Erythroblast (primary cell): ENCODE measurements at places on chromosomes 16 and 17.

DNA sequence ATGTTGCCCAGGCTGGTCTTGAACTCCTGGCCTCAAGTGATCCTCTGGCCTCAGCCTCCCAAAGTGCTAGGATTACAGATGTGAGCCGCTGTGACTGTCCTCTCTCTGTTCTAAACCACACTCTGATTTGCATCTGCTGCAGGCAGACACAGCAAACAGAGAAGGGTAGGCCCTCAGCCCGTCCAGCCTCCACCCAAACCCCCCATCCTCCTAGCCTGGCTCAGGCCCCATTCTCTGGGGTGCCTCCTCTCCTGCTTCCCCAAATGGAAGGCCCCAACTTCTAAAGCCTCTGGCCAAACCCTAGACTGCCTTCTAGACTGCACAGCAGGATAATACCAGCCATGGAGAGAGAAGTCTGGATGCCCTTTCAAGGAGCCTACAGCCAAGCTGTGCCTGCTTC is 4.1 kb upstream of the GFAP start:
- no peak for DNase-seq

GRCh38 chr17:34076743-34077631 is 178.1 kb upstream of the CCL2 start:
- no peak for DNase-seq

GRCh38 chr16:28182183-28182582 is 29.6 kb downstream of the XPO6 start:
- no peak for DNase-seq

- no peak for DNase-seq
These were observed 84.4 kb downstream of the AMFR start for GRCh38 chr16:56340864-56341365.

DNA sequence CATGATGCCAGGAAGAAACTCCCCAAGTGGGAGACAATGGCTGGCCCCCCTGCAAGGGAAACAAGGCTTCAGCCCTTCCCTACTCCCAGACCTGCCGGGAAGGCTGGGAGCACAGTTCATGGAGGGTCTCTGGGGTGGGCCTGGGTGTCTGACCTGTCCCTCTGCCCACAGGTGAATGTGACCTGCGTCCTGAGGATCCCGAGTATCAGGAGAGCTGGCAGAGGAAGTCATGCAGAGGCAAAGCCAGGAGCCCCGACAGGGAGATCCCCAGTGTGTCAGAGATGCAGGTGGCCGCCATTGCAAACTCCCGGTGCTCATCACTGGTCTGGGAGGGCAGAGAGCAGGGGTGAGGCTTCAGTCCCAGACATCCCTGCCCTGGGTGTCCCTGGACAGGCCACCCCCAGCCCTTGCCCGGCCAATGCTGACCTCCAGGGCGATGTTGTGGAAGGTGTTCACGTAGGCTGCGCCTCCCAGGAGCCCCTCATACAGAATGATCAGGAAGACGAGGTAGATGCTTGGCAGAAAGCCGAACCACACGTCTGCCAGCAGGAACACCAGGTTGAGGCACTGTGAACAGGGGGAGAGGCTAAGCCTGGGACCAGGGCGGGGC is 5.3 kb upstream of the NPIPB7 start:
- no peak for DNase-seq

- DNase-seq = no peak
These were observed 16.0 kb downstream of the HOXB4 start for GRCh38 chr17:48561884-48562810.

DNA sequence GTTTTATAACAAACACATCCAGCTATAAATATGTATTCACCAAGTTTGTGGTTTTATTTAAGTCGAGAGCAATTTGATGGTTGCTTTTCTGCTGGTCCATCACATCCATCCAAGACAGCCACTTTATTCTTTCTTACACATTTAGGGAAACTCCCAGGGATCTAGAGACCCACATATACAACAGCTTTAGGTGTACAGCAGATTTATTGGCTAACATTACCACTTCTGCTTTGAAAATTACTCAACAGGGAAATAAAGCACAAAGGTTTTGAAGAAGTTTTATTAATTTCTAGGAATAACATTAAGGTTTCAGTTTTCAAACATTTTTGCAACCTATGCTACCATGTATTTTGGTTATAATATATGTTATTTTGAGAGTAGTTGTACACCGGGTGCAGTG is 6.9 kb downstream of the ERCC4 start:
- no peak for DNase-seq

DNA sequence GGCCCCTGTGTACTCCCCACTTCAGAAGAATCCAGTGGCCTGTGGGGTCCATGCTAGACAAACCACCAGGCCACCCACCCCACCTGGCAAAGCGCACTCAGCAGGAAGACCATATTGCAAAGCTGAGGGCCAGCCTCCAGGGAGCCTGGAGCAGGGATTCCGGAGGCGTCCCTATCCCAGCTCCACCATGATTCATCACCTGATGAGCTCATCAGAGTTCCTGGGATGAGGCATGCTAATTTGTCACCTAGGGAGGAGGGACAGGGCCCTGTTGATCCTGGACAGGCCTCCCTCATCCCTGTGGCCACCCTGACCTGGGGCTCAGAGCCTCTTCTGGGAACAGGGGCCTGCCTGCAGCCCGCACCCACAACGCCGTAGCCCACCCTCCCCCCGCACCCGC is 131.6 kb upstream of the PLCG2 start:
- no peak for DNase-seq
